Right ventricle myocardium inferior (tissue), 1 donor: ENCODE measurements at places on chromosomes 5 and 9.

DNA sequence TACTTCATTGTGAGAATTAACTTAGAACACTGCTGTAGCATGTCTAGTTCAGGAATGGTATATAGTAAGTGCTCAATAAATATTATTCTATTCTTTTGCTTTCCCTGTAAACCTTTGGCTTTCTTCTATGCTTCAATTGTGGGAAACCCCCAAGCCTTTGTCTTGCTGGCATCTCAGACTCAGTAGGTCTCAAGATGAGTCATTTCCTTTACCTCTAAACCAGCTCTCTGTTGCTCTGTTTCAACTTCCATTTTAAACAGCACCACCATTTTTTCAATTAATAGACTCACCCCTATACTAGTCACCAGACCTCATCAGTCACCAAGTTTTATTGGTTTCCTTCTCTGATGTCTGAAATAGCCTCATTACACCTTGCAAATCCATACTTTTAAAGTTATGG is 43.5 kb downstream of the DMAC1 start:
- no peak for DNase-seq

DNA sequence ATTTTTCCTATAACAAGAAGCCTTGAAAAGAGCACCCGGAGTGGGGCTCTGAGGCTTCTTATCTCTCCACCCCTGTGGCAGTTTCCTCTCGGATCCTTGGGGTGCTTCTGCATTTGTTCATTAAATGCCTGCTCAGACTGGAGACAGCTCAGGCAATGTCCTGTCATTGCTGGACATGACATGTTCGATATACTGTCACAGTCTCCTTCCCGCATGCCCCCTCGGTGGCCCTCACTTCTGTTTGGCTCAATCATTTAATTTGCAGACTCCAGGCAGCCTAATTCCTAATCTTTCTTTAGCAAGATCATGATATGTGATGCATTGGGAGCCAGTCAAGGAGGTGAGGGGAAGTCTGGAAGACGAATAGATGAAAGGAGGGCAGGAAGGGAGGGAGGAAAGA is 37.5 kb upstream of the CPEB4 start:
- DNase-seq: no peak

DNA sequence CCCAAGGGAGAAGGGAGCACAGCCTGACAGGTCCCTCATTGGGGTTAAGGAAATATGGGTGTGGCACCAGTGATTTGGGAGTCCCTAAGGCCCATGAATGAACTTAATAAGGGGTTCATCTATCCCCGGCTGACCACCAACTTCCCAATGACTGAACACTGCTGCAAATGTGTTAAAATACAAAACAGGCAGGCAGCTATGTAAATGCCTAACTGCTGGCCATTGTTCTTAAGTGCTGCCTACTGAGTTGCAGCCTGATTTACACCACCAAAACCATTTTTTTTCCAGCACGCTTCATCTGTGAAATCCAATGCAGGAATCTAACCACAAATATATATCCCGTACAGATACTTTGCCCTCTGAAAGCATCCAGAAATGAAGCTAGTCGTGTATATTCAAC is 478.5 kb downstream of the PTPRD start:
- DNase-seq: no peak

DNA sequence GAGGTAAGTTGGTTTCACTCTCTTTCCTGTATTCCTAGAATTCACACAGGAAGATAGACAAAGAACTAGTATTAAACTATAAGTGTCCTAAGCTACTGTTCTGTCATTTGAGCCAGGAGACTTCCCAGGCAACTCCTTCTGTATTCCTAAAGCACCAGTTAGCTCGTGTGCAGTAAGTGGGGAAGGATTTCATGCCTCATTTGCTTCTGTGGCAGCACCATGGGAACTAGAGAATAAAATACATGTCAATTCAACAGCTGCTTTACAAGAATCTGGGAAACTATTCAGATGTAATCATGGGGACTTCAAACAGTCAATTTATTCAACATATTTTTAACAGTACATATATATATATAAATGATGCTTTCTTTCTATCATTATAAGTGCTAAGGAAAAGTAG is 762.3 kb downstream of the PRELID2 start:
- DNase-seq: no peak

- DNase-seq: no peak
These were observed 75.2 kb upstream of the RASGRF2 start for GRCh38 chr5:80884929-80885328.

DNA sequence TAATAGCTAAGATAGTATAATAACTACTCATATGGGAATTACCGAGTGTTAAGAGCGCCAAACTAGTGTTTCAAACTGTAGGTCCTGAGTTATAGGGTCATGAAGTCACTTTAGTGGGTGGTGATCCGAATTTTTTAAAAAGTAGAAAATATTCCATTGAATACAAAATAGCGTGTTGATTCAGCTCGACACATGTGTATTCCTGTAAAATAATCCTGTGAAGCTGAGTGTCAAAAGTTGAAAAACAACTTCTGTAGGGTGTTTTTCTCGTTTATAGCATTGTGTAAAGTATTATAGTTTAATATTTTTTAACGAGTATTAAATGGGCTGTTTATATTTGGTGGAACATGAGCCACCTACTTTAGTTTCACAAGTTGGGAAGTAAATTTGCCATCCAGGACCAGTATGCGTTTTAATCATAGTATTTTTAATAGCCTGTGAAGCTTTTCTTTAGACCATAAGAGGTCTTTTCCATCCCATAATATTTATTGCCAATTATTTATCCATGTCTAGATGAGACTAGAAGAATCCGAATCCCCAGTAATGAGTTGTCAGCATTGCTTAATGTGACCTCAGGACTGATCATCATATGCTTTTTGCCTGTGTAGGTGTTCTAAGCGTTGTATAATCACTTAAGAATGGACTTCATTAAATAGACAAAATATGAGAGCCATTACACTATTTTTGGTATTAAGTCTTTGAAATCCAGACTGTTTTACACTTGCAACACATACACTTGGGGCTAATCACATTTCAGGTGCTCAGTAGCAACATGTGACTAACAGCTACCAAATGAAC is 84.1 kb downstream of the PTPDC1 start:
- no peak for DNase-seq

DNA sequence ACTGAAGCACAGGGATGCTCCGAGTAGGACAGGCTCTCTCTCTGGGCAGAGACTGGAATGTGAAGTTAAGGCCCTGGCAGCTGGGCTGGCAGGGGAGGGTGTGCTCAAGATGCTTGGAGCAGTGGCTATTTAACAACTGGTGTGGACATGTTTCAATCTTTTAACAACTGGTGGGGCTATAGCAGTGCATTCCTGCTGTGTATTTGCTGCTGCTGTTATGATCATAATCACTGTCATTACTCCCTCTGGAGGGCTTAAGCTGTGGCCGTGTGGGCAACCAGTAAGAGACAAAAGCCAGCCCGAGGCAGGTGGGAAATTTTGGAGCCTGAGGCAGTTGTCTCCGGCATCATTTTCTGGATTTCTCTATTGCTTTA is 33.3 kb upstream of the PTGS1 start:
- no peak for DNase-seq
